ENCODE measurements at places on chromosomes 12 and 14.

GRCh38 chr14:37668646-37669045, 73.2 kb downstream of the TTC6 start:
- no peak for DNase-seq

GRCh38 chr12:45076417-45077026, 25.6 kb upstream of the DBX2 start:
- DNase-seq: no peak

- no peak for DNase-seq
Measured at GRCh38 chr12:132085291-132085635, 58.9 kb downstream of the DDX51 start.

DNA sequence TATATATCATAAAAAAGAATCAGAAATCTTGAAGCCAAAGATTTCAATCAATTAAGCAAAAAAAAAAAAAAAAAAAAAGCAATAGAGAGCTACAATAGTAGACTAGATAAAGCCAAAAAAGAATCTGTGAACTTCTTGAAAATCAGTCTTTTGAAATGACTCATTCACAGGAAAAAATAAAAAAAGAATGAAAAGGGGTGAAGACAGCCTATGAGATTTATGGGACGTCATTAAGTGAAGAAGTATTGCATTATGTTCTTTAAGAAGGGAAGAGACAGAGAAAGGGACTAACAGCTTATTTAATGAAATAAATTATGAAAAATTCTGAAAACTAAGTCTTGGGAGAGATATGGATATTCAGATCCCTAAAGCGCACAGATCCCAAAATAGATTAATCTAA, 103.8 kb downstream of the ACSS3 start:
- no peak for DNase-seq

- no peak for DNase-seq
Measured at GRCh38 chr12:78226763-78227162, 396.1 kb downstream of the NAV3 start.

DNA sequence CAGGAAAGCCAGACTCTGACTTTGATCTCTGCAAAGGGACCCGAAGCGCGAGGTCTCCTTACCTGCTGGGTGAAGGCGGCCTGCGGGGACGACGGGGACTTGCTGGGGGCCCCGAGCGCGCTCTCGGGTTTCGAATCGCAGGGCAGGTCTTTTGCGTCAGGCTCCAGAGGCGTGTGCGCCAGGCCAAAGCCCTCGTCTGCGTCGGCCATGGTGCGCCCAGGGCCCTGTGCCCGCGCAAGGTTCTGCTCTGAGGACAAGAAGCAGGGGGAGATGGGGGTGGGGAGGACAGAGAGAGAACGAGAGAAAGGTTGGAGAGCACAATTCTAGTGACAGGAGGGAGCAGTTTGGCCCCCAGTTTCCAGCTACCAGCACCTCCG, 2.3 kb downstream of the TBX5 start:
- DNase-seq: no peak

DNA sequence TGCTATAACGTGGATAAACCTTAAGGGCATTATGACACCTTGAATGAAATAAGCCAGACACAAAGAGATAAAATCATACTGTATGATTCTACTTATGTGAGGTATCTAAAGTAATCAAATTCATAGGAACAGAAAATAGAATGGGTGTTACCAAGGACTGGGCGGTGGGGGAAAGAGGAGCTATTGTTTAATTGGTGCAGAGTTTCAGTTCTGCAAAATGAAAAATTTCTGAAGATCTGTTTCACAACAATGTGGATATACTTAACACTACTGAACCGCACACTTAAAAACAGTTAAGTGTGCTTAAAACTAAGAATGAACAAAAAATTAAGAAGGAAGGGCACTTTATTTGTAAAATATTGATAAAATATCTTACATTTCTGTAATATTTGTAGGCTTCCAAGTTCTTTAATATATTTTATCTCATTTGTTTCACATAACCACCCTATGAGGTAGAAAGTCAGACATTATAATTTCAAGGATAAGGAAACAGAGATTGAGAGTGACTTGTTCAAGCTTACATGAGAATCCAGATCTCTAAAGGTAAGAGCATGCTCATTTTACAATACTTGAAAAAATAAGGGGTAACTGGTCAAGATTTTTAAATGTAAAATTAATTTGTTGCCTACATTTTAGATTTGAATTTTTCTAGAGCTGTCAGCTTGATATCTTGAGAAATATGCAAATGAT, 14.9 kb downstream of the LTA4H start:
- no peak for DNase-seq

DNA sequence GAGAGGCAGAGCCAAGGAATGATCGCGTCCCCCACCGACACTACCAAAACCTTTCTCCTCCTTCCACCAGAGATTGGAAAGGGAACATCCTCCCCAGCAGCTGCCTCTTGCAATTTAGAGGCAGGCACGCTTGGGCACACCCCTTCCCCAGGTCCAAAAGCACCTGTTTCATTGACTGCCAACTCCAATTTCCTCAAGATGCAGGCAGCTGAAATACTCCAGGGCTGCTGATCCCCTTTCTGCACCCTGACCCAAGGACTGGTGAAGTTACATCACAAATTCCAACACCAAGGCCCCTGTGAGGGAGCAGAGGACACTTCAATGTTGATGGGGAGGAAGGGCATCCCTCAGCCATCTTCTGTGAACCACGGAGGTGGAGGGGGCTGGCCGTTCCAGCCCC, 33.8 kb downstream of the BCL11B start:
- no peak for DNase-seq

DNA sequence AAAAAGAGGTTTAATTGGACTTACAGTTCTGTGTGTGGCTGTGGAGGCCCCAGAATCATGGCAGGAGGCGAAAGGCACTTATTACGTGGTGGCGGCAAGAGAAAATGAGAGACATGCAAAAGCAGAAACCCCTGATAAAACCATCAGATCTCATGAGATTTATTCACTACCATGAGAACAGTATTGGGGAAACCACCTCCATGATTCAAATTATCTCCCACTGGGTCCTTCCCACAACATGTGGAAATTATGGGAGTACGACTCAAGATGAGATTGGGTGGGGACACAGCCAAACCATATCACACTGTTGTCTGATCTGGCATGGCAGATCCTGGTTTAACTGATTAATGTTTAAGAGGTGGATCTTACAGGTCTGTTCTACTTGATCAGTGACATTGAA, 5.6 kb downstream of the DDX47 start:
- no peak for DNase-seq

DNA sequence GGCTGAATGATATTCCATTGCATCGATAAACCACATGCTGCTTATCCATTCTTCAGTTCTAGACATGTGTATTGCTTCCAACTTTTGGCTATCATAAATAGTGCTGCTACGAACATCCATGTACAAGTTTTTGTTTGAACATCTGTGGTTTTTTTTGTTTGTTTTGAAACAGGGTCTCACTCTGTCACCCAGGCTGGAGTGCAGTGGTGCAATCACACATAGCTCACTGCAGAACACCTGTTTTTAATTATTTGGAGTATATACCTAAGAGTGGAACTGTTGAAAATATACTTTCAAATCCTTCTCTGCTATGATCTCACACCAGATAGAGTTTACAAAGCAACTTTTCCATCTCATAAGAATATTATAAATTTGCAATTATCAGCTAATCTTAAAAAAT, 124.2 kb downstream of the TTC7B start:
- DNase-seq: no peak

DNA sequence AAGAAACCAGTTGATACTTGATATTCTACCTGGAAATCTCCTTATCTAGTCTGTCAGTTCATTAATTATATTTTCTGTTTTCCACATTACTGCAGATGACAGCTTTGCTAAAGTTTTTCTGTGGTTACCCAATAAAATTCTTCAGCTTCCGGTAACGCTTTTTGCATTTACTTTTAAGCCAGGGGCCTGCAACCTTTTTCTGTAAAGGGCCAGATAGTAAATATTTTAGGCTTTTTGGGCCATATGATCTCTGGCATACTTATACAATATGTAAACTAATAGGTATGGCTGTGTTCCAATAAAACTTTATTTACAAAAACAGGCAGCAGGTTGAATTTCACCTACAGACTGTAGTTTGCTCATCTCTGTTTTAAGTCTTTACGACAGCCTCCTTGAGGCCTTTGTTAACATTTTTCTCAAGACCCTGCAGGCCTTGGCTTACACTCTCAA, 48.3 kb downstream of the SPATS2 start:
- DNase-seq: no peak

GRCh38 chr14:20799456-20799891, 3.2 kb downstream of the RNASE1 start:
- no peak for DNase-seq

GRCh38 chr14:103630364-103631108, 1.5 kb downstream of the KLC1 start:
- no peak for DNase-seq

GRCh38 chr12:1576410-1577241, 17.8 kb downstream of the FBXL14 start:
- DNase-seq: no peak

- DNase-seq: no peak
Measured at GRCh38 chr14:69043596-69044260, 64.6 kb upstream of the ACTN1 start.

DNA sequence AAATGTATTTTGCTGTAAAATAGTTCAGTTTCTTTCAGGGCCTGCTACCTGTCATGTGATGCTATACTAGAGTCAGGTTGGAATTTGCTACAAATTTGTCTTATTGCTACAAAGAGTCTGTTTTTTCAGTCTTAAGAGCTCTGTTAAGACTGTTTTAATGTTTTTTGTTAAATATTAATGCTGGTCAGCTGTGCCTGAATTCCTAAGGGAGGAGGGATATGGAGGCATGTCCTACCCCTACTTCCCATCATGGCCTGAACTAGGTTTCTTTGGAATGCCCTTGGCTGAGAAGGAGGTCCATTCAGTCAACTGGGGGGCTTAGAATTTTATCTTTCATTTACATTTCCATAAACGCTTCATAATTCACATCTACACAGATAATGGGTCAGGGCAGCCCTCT, 30.0 kb downstream of the IQSEC3 start:
- no peak for DNase-seq

DNA sequence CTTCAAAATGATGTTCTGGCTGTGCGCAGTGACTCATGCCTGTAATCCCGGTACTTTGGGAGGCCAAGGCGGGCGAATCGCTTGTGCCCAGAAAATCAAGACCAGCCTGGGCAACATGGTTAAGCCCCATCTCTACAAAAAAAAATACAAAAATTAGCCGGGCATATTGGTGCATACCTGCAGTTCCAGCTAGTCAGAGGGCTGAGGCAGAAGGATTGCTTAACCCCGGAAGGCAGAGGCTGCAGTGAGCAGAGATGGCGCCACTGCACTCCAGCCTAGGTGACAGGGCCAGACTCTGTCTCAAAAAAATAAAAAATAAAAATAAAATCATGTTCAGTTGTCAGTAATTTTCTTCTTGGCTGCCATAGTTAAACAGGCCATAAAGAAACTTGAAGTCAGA, 245.9 kb upstream of the USP15 start:
- no peak for DNase-seq

GRCh38 chr12:118346895-118347294, 25.8 kb downstream of the TAOK3 start:
- no peak for DNase-seq

- DNase-seq: no peak
Measured at GRCh38 chr14:60093080-60093479, 1.4 kb downstream of the PCNX4 start.
